ELF-1 (cell line): ENCODE measurements at places on chromosomes 13 and 19.

DNA sequence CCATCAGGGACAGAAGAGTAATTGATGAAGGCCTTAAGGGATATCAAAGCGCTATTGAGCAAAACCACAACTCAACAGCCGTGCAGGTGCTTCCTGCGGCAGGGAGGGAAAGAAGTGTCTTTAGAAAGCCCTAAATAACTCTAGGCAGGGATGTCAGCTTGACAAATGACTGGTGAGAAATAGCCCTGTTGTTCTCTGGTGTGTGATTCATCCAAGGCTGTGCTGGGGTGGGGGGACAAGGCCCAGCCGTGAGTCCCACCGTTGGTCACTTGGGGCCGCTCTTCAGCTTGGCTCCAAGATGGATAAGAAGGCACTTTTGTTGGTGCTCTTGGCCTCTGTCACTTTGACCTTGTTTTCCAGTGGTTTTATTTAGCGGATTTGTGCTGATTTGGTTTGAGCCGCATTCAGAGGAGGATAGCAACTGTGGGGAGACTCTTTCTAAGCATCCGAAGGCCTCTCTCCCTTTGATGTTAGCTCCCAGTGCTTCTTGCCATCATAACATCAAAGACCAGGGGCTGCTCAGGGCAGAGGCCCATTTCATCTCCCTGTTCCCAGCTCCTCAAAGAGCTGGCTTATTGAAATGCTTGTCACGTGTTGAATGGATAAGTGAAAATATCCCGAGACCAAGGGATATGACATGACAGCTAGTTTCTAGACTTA is 130.3 kb upstream of the SERP2 start:
- DNase-seq, result peak; percentile 97

- peak; percentile 69 for DNase-seq
These were observed 10.3 kb downstream of the ZNF787 start for GRCh38 chr19:56110515-56111448.

DNA sequence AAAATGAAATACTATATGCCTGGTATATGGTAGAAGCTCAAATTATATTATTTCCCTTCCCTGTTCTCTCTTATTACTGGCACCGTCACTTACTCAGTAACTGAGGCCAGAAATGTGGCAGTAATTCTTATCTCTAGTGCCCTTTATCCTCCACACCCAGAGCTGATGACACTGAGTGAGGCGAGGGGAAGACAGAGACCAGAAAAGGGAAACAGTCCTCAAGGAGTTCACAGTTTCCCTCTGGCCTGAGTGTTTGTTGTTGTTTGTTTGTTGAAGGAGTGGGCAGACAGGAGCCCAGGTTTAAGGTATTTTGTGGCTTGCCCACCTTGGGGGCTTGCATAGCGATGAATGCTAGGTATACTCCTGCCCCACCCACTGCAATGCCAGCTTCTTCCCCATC is 101.5 kb upstream of the FNDC3A start:
- peak; percentile 37 for DNase-seq

DNA sequence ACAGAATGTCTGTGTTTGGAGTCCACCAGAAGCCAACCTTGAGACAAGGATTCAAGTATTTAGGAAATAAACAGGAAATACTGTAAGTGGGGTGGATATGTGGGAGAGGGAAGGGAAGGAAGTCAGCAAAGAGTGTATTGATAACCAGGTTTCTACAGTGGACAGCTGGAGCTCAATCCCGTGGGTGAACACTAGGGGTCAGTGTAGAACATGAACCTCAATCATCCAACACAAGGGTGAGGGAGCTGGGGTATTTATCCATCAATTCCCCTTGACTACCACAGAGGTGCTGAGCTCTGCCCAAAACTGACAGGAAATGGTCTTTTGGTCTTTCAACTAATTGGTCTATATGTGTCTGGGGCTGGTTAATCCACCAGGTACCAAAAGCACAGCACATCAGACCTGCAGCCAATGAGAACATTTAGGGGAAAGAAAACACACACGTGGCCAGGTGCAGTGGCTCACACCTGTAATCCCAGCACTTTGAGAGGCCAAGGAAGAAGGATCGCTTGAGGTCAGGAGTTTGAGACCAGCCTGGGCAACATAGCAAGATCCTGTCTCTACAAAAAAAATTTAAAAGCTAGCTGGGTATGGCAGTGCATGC is 5.6 kb upstream of the SYDE1 start:
- peak; percentile 66 for DNase-seq

DNA sequence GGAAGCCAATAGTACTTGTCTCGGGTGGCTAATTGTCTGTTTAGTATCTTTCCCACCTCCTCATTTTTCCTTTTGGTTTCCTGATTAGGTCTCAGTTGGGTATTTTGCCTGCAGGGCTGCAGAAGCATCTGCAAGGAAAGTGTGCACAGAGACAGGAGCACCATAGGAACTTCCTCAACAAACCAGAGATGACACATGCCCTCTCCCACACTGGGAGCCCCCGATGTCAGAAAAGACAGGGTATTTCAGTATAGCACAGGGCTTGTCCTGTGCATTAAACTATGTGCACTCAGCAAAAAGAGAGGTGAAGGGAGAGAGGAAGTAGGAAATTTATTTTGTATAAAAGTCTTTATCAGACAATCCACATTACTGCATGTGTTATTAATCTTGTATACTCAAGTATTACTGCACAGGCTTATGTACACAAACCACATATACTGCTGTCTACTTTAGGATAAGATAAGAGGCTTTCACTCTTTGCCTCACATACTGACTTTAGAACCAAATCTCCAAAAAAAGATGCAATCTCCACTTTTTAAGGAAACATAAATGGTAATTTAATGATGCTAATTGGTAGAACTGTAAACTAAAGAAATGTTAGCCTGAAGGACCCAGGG is 501.0 kb downstream of the FOXO1 start:
- DNase-seq, result no peak
